ENCODE measurements at places on chromosomes 13 and 19.

DNA sequence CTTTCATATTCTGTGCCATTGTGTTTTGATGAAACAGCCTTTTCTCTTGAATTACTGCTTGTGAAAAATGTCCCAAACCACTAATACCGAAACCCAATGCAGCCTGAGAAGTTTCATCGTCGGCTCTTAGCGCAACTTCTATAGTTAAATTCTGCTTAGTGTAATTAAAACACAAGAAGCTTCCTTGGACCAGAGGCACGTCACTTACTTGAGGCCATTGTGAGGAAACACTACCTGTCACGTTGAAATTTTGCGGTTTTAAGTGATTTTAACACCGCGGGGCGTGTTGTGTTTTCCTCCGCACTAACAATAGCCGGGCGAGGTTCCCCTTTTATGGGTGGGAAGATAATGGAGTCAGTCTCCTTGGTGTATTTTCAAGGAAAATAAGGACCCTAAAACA, 70.9 kb downstream of the GGACT start:
- no peak for DNase-seq

- no peak for DNase-seq
These were observed 7.2 kb downstream of the ACTN4 start for GRCh38 chr19:38654628-38655055.

- DNase-seq, result no peak
These were observed 18.6 kb upstream of the RASA3 start for GRCh38 chr13:114151031-114151430.

DNA sequence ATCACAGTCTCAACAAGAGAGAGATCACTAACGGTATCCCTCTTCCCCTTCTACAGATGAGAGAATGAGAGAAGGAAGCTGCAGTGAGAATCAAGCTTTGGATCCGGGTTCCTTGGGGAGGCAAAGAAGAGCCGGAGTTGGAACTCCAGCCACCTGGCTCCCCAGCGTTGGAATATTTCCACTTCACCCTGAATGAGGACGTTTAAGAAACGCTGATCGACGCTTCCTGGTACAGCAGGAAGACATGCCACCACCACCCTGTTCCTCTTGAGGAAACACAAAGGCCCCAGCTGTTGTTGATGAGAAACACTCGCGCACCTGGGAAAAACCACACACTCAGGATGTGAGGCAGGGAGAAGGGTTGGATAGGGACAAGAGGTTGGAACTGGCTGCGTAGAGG, 11.3 kb upstream of the CACNG8 start:
- DNase-seq, result no peak

- DNase-seq, result no peak
These were observed 66.9 kb downstream of the MICU2 start for GRCh38 chr13:21537105-21537504.

DNA sequence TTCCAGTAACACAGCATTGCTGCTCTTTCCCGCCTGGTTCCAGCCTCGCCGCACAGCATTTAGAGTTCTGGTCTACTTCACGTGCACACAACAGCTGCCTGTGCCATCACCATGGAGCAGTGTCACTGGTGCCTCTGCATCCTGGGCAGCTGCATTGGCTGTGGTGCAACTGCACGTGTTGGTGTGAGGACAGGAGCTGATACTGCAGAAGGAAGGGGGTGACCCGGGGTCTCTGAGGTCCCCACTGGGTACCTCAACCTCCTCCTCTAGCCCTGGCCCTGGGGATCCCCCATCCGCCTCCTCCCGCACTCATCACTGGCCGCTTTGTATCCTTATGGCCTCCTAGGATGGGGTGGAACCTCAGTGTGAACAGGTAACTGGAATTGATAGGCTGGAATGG, 112.5 kb downstream of the SOX1 start:
- DNase-seq, result no peak

DNA sequence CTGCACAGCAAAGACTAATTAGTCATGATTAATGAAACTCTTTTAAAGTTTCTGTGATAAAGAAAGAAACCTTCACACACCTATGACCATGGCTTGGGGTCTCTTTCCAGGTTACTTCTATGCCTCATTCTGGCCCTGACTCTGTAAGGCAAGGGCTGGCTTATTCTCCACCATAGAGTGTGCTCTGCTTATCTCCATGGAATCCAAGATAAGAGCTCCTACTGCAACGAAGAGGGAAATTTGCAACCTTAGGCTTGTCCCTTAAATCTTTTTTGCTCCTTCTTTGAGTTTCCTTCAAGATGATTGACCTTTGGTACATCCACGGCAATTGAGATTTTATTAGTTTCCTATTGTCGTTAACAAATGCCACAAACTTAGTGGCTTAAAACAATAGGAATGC, 239.9 kb downstream of the SPRY2 start:
- DNase-seq, result no peak

DNA sequence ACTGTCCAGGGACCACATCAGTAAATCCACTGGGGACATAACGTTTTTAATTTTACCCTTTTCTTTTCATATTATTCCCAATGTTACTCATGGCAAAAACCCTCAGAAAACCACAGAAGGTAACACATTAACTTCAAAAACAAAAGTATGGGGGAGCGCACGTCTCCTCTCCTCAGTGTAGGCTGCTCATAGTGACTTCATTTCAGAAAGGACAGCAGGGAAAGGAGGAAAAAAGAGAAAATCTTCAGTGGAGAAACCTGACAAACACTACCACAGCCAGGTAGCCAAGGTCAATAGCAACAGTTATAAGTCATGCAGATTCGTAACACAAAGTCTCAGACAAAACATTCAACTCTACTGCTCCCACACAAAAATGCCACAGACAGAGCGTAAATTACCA, 21.4 kb downstream of the DZIP1 start:
- no peak for DNase-seq

DNA sequence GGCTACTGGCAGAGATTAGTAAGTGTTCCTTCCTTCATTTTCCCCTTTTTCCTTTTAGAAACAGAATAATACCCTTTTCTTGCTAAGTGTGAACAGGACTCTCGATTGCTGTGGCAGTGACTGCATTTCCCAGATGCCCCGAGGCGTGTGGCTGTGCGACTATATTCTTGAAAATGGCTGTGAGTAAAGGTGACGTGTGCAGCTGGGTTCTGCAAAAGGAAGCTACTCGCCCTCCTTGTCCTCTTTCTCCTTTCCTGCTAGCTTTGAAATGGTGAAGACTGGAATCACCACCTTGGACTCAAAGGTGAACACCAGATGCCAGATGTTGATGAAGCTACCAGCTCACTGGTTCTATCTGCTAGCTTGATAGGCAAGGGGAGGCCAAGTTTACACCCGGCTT, 121.4 kb downstream of the MIPEP start:
- no peak for DNase-seq

DNA sequence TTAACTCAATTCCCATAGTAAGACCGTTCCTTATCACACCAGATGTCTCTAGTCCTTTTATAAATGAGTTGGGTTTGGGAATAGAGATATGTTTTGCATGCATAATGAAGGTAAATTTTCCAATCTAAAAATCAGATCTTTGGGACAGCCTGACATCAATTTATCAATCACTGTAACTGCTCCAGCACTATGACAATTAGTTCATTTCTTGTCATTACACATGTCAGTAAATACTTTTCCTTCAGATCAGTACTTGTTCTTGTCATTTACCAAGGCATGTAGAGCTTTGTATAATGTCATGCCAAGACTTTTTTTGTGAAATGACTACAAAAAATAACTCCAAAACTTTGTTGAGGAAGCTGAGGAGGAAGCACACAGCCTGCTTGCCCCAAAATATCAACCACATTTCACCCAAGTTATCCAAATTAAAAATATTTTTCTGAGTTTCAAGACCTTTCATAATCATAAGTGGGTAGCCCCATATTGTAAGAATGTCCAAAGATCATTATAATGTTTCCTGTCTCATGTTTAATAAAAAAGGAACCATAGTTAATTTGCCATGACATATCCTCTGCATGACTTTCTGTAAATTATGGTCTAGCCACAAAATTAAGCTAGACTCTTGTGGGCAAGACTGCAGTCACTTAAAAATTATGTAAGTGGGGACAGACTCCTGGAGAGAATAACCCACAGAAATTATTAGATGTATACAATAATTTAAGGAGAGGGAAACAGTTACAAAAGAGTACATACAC, 586.8 kb downstream of the TBC1D4 start:
- DNase-seq, result no peak

- DNase-seq, result no peak
These were observed 10.5 kb downstream of the COMP start for GRCh38 chr19:18780631-18781030.

- peak; percentile 56 for DNase-seq
These were observed 5.1 kb upstream of the ZNF227 start for GRCh38 chr19:44207126-44207803.

GRCh38 chr13:20703780-20704458, 420 bp downstream of the IL17D start:
- DNase-seq, result peak; percentile 52

Data from activated CD4-positive, CD25-positive, alpha-beta regulatory T cell (primary cell).